Bronchial epithelial cell (primary cell): ENCODE measurements at places on chromosomes 2 and 18.

GRCh38 chr2:127674241-127675209, 805 bp downstream of the LIMS2 start:
- no peak for DNase-seq

GRCh38 chr2:42028571-42029148, 19.2 kb upstream of the PKDCC start:
- no peak for DNase-seq

DNA sequence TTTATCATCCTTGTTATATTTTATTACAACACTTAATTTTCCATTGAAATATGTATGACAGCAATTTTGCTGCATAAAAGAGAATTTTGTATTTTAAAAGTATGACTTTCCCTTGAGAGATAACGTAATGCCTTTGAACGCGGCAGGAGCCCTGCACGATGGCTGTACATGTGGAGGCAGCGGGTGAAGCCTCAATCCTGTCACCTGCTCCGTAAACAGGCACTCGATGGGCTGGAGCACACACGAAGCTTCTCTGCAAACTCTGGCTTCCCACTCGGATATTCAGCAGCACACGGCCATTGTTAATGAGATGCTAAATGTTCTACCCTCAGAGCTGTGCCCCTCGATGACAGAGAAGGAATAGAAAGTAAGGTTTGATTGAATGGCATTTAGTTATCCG, 184.4 kb downstream of the RTP5 start:
- no peak for DNase-seq

DNA sequence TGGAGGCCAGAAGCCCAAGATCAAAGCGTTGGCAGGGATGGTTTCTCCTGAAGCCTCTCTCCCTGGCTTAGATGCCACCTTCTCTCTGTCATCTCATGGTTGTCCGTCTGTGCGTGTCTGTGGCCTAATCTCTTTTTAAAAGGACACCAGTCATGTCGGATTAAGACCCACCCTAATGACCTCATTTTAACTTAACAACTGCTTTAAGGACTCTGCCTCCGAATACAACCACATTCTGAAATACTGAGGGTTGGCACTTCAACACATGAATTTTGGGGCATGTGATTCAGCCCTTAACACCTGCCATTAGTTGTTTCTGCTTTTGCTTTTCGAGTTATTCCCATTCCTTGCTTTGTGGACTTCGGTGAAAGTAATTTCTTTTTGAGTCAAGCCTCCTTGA, 97.8 kb upstream of the SMIM21 start:
- no peak for DNase-seq

GRCh38 chr2:74755386-74755785, 78.5 kb upstream of the HK2 start:
- DNase-seq: peak; percentile 64

DNA sequence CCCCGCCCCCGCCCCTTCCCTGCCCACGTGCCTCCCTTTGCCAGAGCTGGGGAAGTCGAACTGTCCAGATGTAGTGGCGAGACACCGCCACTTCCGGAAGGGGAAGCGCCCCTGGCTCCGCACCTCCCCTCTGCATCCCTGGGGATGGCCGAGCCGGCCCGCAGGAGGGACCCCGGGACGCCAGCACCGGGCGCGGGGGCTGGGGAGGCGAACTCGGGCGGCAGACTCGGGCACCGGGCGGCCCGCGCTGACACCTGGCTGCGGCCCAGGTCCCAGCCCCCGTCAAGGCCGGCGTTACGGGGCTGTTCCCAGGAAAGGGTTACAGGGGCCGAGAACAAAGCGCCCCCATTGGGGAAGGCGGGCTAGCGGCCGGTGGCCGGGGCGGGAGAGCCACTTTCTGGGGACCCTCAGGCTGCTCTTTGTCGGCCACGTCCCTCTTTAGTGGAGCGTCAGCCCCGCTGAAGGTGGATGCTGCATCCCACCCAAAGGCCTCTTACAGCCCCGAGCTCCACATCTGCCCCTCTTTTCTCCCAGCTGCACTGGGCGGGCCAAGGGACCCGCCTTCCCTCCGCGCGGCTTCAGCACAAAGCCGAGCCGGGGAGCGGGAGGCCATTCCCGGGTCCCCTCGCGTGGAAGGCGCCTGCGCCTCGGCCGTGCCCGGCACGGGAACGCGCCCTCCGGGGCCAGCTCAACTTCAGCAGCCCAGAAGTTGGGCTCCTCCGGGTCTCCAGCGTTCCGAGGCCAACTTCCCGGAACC, 1.3 kb downstream of the SDC1 start:
- no peak for DNase-seq

DNA sequence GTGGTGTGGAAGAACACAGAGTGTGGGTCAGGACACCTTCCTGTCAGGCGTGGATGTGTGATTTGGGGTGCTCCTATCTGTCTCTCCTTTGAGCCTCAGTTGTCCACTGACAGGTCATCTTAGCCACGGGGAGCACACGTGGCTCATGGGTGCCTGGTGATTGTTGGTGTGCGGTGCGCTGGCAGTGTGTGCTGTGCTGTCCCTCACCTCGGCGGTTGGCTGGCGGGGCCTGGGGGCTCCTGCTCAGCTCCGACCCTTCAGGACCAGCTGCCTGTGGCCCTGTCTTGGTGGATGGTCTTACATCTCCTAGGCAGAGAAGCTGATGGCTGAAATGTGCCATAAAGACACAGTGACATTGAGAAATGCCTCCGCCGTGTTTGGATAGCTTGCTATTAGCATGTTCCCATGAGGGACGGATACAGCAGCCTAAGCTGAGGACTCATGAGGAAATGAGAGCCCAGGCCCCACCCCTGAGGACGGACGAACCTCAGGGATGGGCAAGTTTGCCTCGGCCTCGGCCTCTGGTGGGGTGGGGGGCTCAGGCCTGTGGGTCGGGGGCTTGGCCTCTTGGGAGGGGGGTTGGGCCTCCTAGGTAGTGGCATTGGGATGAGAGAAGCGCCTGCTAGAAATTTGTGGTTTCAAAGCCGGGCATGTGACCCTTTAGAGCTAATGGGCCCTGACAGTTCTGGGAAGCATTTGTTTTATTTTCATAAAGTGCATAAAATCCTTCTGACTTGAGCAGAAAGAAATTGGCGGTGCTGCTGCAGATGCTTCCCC, 20.3 kb upstream of the ASB1 start:
- DNase-seq: no peak

DNA sequence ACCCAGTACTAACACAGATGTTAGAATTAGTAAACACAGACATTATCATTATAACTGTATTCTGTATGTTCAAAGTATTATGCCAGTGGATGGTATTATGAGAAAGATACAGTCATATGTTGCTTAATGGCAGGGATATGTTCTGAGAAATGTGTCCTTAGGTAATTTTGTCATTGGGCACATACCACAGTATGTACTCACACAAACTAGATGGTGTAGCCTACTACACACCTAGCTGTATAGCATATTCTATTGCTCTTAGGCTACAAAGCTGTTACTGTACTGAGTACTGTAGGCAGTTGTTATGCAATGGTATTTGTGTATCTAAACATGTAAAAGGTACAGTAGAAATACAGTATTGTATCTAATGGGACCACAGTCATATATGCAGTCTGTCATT, 53.8 kb downstream of the GTF3C3 start:
- DNase-seq: peak; percentile 62

GRCh38 chr2:129803871-129804270, 175.6 kb upstream of the RAB6C start:
- no peak for DNase-seq

- no peak for DNase-seq
Observed at GRCh38 chr2:112686348-112687217, 34.2 kb upstream of the NT5DC4 start.

DNA sequence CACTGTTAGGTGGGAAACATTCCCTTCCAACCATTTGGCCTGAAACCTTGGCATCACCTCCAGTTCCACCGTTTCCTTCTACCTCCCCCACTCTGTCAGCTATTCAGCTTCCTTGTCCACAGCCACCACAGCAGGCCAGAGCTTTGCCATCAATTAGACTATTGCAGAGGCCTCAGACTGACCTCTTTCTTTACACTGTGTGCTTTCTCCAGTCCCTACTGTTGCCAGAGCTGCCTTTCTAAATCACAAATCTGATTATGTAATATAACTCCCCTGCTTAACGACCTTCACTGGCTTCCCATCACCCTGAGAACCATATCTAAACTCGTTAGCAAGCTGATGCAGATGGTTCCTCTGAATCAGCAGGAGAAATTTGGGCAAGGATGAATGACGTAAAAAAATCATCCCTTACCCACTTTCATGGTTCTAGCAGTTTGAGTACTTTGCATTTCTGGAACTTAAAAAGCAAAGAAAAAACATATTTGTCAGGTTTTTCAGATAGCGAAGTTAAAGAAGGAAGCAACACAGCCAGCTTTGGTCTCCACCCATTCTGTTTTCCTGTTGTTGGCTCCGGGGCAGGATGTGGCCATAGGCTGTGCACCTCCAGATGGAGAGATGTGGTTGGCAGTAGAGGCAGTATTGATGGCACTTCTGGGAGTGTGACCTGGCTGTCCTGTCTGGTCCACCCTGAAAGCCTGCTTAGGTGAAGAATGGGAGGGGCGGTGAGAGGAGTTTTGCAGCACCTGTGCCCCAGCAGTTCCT, 422.1 kb downstream of the PARD3B start:
- DNase-seq: no peak

GRCh38 chr2:72895759-72896281, 8.6 kb downstream of the SPR start:
- peak; percentile 51 for DNase-seq

GRCh38 chr2:64945973-64946768, 43.0 kb upstream of the SLC1A4 start:
- no peak for DNase-seq

DNA sequence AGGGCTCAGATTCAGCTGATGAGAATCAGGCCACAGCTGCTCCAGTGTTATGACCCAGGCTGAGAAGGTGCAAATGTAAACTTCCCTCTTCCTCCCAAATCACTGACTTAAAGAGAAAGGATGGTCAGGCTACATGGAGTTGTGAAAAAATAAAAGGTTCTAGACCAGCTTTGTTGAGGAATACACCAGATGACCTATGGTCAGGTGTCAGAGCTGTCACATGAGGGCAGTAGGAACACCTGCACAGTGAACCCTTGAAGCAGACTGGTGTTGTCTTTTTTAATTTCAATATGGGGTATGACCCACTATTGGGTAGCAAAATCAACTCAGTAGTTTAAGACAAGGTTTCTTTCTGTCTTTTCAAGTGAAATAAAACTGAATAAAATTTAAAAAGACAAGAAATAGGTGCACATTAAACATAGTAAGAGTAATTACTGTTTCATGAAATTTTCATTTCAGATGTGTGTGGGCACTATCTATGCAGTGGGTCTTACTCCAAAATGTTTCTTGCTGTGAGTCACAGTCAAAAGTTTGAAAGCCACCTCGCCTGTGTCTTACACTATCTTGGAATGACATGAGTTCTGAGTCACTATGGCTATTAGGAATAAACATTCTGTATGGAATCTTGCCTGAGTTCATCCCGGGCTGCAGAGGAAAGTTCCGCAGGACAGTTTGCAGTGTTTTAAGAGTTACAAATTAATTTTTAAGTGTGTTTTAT, 83.6 kb downstream of the ACVR1 start:
- DNase-seq: peak; percentile 37

DNA sequence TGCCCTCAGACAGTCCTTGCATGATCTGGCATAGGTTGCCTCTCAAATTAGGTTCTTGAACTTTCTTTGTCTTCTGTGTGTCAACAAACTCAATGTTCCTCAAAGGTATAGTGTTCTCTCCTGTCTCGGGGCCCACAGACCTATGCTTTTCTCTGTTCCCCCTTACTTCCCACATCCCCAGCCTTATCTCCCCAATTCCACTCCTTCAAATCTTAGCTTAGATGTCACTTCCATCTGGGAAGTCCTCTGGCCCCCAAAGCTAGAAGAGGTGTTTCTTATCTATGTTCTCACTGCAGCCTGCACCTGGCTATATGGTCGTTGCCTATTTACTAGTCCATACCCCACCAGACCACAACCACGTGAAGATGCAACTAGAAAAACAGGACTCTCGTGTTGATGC, 134.6 kb upstream of the MYCN start:
- DNase-seq: no peak

- no peak for DNase-seq
Observed at GRCh38 chr2:85852937-85853498, 35.8 kb downstream of the ST3GAL5 start.

DNA sequence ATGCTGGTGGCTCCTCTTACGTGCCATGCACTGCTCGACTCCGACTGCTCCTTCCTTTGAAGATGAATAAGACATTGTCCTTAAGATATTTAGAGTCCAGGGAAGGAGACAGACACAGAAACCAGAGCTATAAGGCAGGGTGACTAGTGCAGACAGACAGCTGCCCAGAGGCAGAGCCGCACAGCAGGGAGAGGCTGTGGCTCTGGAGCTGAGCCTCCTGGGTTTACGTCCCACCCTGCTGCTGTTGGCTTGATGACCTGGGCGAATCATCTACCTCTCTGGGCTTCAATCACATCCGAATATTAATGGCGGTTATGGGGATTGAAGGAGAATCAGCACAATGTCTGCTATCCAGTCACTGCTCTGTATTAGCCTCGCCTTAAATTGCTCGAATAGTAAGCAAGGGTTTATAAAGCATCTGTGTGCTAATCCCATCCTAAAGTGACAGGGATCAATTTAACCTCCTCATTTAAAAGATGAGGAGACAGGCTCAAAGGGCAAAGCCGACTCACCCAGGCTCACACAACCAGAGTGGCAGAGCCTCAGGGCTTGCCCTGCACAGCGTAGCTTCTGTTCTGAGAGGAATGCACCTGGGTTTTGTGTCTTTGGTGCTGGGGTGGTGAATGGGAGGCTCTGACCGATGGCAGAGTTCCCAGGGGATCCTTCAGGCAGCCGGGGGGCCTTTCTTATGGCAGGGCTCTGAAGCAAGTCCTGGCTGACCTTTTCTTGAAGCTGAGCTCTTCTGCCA, 284.1 kb downstream of the MYCN start:
- no peak for DNase-seq

DNA sequence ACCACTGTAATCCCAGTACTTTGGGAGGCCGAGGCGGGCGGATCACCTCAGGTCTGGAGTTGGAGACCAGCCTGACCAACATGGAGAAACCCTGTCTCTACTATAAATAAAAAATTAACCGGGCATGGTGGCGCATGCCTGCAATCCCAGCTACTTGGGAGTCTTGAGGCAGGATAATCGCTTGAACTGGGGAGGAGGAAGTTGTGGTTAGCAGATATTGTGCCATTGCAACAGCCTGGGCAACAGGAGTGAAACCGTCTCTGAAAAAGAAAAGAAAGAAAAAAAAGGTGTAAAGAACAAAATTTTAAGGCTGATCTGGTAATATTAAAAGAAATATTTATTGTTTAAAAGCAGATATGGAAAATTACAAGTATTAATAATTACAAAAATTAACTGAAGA, 29.7 kb downstream of the ZNF804A start:
- DNase-seq: no peak

- peak; percentile 28 for DNase-seq
Observed at GRCh38 chr2:113005030-113005509, at the start of gene IL36A. IL36A (plus strand) TSS chr2:113005459; CDS start chr2:113005872, 413 bp downstream.

- no peak for DNase-seq
Observed at GRCh38 chr18:21129566-21130216, 18.1 kb upstream of the ROCK1 start.

DNA sequence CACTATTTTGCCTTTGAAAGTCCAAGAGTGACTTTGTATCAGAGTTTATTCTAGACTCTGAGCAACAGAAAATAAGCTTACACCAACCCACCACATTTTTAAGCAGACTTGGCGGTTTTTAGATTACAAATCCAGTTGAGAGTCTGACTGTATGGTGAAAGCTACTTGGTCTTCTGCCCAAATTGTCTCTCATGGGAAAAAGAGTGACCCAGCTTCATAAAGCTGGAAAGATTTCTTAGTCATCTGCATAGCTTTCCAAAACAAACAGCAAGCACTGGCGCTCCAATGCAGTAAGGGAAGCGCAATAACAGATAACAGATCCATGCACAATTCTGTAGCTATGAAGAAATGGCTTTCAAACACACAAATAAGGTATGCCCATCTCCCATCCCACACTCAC, 7.1 kb downstream of the DSG1 start:
- peak; percentile 90 for DNase-seq
